ENCODE measurements at places on chromosomes 1 and 21. TPM values are rescaled to one million over a fixed set of nuclear protein-coding genes. Genes with fewer than 3 reads are reported as not detected.

DNA sequence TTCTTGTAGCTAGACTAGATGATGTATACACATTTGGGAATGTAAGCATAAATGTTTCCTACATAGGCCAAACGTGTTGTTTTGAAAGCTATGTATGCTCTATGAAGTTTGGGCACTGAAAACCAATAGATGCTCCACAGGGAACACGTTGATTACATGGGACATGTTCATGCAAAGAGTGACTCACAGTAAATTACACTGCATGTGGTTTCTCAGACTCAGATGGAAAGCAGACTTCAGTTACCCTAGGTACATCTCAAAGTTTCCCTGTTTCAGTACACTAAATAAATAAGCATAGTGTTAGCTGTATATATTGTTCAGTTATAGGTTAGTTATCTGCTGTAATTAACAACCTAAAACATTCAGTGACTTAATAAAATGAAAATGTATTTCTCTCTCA lies 301.9 kb upstream of the RUNX1 start:
- no peak for DNase-seq

GRCh38 chr1:85465099-85465785 lies at the start of gene DDAH1:
DDAH1 (minus strand) TSS chr1:85465159; CDS start chr1:85465045, 114 bp downstream.
- DNase-seq, result peak; percentile 82

- DNase-seq, result no peak
Observed at GRCh38 chr1:87115891-87116290, 201.5 kb downstream of the HS2ST1 start.

DNA sequence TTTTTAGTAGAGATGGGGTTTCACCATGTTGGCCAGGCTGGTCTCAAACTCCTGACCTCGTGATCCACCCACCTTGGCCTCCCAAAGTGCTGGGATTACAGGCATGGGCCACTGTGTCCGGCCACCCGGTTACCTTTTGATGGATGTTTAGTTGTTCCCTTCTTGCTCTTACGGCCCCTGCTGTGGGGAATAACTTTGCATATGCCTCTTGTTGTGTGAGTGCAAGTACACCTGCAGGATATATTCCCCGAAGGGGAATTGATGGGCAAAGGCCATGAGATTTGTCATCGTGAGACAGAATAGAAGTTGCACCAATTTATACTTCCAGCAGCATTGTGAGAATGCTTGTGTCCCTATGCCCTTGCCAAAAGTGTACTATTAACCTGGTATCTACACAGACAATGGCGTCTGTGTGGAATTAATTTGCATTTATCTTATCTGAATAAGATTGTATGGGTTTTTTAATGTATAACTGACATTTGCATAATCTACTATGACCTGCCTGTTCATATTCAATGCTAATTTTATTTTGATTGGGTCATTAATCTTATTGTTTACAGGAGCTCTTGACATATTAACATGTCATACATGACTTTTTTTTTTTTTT lies 8.1 kb downstream of the IL6R start:
- DNase-seq, result no peak

- DNase-seq, result peak; percentile 62
Observed at GRCh38 chr1:89953131-89953626, 41.7 kb upstream of the ZNF326 start.

GRCh38 chr1:923131-923990 lies at the start of gene SAMD11:
SAMD11 (plus strand) TSS chr1:923923; CDS start chr1:924432, 509 bp downstream.
- DNase-seq, result peak; percentile 83

GRCh38 chr1:96145492-96145891 lies 576.1 kb upstream of the PTBP2 start:
- no peak for DNase-seq

DNA sequence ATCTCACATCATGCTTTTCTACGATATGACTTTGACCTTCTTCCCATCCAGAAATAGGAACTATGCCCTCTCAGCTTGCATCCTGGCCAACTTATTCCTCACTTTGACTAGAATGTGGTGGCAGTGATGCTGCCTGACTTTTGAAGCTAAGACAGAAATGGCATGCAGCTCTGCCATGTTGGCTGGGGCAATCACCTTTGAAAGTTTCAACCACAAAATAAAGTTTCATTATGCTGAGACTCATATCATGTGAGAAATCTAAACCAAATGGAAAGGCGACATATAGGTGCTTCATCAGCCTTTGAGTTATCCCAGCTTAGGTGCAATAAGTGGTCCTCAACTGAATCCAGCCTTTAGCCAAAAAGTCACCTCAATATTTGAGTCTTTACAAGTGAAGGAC lies 370.0 kb upstream of the CHRM3 start:
- no peak for DNase-seq

DNA sequence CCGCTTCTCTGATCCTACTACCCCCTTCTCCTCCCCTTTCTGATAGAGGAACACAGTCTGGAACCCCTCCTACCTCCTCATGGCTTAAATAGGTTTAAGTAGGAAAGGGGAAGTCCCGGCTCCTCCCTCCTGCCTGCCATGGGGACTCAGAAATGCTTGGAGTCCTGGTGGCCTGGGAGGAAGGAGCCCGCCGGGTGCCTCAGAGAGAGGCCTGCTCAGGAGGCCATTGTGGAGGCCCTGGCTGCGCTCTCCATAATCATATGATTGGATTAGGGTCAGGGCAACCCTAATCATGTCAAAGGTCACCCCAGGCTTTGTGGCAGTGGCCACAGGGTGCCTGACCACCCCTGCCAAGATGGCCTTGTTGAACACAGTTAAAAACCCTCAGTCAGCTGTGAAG lies 29.0 kb downstream of the WNT3A start:
- no peak for DNase-seq

DNA sequence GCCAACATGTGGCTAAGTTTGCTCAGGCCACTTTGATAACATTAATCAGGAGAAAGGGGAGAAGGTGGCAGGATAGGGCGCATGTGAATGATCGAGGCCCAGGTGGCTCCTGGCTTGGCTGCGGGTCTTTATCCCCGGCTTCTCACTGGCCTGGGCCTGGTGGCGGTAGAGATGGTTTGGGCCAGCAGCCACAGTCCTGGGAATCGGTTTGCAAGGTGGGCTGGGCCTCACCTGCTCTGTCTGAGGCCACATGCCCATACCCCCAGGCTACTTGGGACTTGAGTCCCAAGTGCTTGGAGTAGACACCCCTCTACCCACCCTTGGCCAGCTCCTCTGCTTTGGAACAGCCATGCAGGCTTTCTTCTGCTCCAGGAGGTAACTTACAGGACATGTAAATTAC lies 49.7 kb upstream of the DISP3 start:
- no peak for DNase-seq

DNA sequence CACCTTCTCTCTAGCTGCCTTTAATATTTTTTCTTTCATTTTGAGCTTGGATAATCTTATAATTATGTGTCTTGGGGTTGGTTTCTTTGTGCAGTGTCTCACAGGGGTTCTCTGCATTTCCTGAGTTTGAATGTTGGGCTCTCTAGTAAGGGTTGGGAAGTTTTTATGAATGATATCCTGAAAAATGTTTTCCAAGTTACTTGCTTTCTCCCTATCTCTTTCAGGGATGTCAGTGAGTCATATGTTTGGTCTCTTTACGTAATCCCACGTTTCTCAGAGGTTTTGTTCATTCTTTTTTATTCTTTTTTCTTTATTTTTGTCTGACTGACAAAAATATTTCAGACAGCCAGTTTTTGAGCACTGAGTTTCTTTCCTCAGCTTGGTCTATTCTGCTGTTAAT lies 55.4 kb upstream of the CCDC190 start:
- DNase-seq, result no peak

GRCh38 chr1:176479971-176480370 lies 17.0 kb downstream of the PAPPA2 start:
- no peak for DNase-seq

GRCh38 chr1:101298663-101299062 lies 61.8 kb downstream of the S1PR1 start:
- DNase-seq, result no peak

DNA sequence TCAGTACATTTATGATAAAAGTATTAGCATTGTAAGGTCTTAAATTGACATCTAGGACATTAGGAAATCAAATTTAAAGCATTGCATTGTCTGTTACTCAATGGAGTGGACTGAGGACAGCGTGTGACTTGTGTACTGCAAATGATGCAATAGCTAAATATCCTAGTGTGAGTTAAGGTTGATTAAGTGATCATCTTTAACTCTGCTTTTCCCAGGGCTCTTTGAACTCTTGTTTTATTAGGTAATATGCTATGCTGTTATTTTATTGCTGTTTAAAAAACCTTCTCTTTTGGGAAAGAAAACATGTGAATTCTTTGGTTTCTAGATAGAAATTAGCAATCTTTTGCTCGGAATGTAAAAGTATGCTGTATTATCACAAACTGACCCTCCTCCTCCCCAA lies 38.6 kb downstream of the NFIA start:
- no peak for DNase-seq

DNA sequence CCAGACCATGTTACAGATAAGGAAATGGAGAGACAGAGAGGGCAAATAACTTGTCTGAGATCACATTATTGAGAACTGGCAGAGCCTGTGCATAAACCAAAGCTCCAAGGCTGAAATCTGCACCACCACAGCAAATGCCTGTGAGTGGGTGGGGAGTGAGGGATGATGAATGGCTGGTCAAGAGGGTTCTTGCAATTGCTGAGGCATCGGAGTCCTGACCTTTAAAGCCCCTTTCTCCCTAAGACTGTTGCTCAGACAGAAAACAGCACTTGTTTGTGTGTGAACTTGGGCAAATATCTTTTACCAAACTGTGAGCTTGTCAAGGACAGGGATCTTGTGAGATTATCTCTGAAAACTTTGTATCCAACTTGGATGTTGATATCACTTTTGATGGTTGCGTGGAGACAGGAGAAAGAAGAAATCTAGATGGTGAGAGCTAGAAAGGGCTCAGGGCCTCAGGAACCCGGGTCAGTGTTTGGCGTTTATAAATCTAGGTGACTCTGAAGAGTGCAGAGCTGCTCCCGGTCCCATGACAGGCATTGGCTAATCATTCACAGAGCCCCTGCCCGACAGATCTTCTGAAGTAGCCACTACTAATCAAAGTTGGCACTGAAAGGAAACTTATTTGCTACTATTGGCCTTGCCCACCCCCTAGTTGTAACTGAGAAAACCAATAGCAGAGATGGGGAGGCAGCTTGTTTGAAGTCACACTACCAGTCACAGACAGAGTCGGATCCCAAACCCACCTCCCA lies 122.3 kb downstream of the FOXD2 start:
- peak; percentile 78 for DNase-seq

DNA sequence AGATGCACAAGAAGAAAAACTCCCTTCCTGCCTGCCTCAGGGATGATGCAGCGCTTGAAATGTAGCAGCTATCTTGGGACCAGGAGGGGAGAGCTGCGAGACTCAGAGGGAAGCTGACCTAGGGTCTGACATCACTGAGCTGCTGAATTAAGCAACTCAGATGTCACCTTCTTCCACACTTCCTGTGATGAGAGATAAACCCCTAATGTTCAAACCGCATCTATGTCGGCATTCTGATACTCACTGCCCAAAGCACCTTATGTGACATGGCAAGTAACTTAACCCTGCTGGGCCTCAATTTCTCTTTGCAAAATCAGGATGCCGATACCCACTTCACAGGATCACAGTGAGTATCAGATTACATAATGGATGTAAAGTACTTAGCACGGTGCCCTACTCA lies 9.1 kb upstream of the AK2 start:
- no peak for DNase-seq

DNA sequence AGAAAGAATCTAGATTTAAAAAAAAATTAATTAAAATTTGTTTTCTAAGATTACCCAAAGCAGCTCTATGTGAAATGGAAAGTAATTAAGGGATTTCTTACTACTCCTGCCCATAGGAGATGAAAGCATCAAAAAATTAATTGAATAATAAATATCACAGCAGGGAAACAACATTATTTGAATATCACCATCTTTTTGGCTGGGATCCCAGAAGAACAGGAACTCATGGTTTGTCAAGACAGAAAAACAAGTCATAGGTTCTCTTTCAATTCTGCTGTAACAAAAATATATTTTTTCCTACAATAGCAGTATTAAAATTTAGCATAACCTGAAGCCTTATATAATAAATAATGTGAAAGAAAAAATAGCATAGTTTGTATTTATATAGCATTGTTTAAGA lies 1713.4 kb downstream of the NCAM2 start:
- DNase-seq, result no peak

DNA sequence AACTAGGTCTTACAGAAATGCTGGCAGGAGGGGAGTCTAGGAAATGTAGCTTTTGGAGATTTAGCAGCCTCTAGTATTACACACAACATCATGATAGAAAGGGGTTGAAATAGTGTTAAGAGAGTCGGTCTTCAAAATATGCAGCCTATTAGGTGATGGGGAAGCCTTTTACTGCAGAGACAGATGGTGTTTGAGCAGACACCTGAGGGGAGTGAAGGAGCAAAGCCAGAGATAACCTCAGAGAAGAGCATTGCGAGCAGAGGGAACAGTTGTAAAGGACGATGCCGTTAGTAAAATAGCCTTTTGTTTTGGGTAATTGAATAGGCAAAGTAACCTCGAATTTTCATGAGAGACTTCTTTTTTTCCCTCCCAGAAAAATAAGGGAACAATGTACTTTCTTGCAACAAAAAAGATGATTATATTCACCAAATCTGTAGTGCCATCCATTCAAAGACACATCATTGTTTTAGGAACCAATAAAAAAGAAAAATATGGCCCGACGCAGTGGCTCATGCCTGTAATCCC lies 66.3 kb upstream of the KIF1B start:
- DNase-seq, result no peak

DNA sequence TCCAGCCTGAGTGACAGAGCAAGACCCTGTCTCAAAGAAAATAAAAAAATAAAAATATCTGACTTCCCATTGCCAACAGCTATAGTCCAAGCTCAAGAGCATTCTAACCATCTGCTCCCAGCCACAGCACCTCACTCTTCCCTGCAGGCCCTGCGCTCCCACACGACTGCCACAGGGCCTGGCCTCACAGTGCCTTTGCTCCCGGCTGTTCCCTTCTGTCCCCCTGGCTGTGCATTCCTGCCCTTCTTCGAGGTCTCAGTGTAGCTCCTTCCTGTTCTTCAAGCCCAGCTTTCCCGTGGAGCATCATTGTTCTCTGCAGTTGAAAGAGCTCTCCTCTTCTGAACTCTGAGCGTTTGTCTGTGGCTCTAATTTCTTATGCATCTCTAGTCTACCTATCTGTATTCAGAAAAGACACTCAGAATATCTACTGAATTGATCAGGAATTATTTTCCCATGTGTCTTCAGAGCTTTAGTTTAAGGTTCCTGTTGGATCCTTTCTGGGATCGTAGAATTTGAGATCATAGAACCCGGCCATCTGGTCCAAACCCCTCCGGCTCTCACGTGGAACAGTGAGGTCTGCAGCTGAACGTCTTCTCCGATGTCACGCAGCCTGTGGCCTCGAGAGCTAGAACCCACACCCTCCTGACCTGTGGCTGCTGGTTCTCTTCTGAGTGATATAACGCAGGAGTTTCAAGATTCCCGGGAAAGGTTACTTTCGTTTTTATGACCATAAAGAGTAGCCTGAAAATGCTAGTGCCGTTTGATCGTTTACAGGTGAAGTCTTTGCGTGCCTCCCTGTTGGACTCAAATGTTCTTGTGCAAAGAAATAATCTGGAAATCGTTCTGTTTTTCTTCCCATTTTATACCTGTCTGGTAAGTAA lies 54.4 kb downstream of the DOP1B start:
- no peak for DNase-seq

LINGO4 gene
- 0.15 TPM for total RNA-seq

SIK1 gene
- total RNA-seq, result 6.3 TPM

CYP4A22 gene
- 69.9 TPM for total RNA-seq

ARHGEF16 gene
- 8.1 TPM for total RNA-seq

NUDT4B gene
- total RNA-seq, result 0.33 TPM

NMNAT2 gene
- 0.03 TPM for total RNA-seq

AK5 gene
- 0.15 TPM for total RNA-seq

TSPEAR gene
- not detected for total RNA-seq
